ENCODE measurements at places on chromosomes 6 and 20. TPM values are rescaled to one million over a fixed set of nuclear protein-coding genes. Genes with fewer than 3 reads are reported as not detected.

GRCh38 chr6:27994616-27995015 is 37.6 kb downstream of the OR2B6 start:
- no peak for DNase-seq
- no peaks in the 10 kb centered on the region for H3K36me3 ChIP-seq
- no peak overlapping the region for H3K27ac ChIP-seq
- no peaks in the 10 kb centered on the region for H3K4me1 ChIP-seq
- peaks cover 9% of the 10 kb centered on the region for H3K27me3 ChIP-seq

- no peaks in the 10 kb centered on the region for H3K36me3 ChIP-seq
- H3K4me1 ChIP-seq: no peaks in the 10 kb centered on the region
- no peaks in the 10 kb centered on the region for H3K27me3 ChIP-seq
- no peak overlapping the region for H3K27ac ChIP-seq
Observed at GRCh38 chr20:8633366-8633765, 435.5 kb upstream of the PLCB4 start.

GRCh38 chr20:10179574-10180298 is 38.9 kb upstream of the SNAP25 start:
- no peaks in the 10 kb centered on the region for H3K4me1 ChIP-seq
- H3K27ac ChIP-seq: no peak overlapping the region
- peaks cover 1% of the 10 kb centered on the region for H3K27me3 ChIP-seq
- no peaks in the 10 kb centered on the region for H3K36me3 ChIP-seq
- DNase-seq: no peak

DNA sequence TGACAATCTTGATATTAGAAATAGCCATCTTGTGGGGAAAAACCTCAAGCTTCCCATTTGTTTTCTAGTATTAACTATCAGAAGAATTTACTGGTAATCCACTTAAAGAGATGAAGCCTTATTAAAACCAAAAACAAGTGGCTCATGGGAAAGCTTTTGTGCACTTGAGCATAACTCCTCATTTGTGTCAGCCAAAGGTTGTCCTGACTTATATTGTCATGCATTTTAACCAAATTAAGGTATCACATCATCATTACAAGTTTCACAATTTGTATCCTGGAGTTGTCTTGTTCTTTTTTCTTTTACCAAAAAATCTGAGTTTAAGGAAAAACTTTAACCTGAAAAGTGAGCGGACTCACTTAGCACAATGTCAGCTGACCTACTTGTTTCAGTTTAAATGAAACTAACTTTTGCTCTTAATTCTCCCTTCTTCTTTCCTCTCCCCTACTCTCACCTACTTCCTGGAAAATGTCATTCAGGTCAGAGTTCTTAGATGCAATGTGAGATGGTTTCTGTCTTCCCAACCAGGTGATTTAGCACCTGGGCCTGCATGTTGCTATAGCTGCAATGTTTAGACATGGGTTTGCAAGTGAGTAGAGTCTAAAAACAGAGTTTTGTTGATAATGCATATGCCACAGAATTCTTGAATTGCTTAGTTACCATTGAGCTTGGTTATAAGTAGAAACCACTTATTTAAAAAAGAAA is 82.8 kb downstream of the TNFAIP3 start:
- H3K36me3 ChIP-seq: no peaks in the 10 kb centered on the region
- no peak overlapping the region for H3K27ac ChIP-seq
- H3K4me3 ChIP-seq: no peak overlapping the region
- no peaks in the 10 kb centered on the region for H3K4me1 ChIP-seq

DNA sequence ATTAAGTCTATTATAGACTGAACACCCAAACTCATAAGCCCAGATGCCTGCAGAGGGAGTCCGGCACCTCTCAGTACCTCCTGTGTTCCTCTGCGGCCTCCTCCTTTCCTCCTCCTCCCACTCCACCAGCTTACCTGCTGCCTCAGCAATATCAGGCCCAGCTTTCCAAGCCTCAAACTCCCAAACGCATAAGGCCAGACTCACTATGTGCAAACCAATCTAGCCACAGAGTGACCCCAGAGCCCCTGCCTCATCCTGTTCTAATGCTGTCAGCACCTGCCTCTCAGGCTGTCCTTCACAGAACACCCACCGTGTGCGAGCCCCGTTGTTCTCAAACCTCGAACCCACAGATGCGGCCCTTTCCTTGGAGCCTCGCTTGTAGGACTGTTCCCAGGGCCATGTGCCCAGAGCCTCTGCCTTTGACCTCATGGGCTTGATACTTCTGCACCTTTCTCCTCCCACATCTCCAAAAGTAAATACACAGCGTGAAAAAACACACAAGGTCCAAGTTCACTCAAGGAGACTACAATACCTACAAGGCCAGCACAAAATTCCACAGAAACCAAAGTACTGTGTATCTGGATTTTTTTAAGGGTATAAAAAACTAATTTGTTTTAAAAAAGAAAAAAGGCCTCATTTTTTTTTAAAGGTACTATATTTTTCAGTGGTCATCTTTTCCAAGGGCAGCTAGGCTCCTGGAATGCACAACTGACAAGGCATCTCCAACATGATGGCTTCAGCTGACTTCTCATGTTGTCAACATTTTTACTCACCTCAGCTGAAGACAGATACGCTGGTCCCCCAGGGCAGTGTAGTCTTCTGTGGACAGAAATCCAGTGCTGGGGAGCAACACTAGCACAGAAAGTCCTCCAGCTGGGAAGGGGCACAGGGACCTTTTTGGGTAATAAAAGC is 52.3 kb downstream of the ABHD12 start:
- peaks cover 25% of the 10 kb centered on the region for H3K4me1 ChIP-seq
- H3K27me3 ChIP-seq: no peaks in the 10 kb centered on the region
- DNase-seq: no peak

DNA sequence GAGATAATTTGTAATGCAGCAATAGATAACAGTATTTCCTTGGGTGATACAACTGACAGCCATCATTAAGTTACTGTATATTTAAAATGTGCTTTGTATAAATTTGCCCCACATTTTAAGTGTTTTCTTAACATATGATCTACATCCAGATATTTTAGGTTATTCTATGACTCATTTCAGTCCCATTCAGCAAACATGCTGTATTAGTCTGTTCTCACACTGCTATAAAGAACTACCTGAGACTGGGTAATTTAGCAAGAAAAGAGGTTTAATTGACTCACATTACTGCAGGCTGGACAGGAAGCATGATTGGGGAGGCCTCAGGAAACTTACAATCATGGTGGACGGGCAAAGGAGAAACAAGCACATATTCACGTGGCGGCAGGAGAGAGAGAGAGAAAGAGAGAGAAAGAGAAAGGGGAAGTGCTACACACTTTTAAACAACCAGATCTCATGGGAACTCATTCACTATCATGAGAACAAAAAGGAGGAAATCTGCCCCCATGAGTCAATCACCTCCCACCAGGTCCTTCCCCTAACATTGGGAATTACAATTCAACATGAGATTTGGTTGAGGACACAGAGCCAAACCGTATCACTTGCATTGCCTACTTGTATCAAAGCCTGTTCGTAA is 9.6 kb upstream of the CHD6 start:
- H3K27ac ChIP-seq: no peak overlapping the region
- H3K36me3 ChIP-seq: no peaks in the 10 kb centered on the region
- H3K27me3 ChIP-seq: no peaks in the 10 kb centered on the region
- no peak overlapping the region for H3K4me3 ChIP-seq
- no peak for DNase-seq

DNA sequence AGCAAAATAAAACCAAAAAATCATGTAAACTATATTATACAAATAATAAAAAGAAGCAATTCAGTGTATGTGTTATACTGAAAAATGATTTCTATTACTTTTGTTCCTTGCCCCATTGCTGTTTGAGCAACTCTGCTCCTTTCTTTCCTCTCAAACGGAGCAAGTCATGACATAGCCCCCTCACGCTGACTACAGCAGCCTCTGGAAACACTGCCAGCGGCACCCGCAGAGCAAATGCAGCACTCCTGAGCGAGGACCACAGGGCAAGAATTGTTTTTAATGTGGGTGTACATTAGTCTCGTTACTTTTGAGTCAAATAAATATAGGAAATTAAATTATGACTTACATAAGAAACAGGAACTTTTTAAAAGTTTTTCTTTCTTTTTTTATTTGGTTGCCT is 350.1 kb upstream of the HSF2 start:
- H3K27me3 ChIP-seq: no peaks in the 10 kb centered on the region
- no peak overlapping the region for H3K4me3 ChIP-seq
- DNase-seq: no peak
- no peaks in the 10 kb centered on the region for H3K36me3 ChIP-seq
- no peaks in the 10 kb centered on the region for H3K4me1 ChIP-seq
- H3K27ac ChIP-seq: no peak overlapping the region

DNA sequence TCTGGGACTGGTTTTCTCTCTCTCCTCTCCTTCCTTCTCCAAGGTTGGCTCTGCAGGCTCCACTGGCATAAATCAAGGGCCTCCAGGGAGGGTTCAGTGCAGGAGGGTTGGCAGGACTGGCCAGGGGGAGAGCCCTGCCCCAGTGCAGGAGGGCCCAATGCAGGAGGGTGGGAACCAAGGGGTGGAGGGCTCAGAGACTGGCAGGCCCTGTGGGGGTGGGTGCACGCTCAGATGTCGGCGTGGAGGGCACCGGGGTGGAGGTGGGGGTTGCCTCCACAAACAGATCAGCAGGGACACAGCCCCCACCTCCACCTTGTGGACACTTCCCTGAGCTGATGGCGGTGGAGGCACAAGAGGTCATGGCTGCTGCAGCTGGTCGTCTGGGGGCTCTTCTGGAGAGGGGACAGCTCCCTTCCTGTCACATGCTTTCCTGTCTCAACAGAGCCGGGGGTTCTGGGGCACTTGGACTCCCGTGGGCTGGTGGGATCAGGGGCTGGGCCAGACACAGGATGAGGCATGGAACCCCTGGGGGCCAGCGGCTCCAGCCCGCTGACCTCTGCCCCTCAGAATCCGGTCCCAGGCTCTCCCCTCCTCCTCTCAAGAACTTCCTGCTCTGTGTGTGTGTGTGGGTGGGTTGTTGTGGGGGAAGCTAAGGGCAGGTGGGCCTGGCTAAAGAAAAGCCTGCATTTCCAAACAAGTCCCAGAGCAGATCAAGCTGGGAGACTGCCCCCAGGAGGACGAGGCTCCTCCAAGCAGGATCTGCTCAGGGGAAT is 2.7 kb upstream of the ABHD16B start:
- H3K27ac ChIP-seq: peak overlapping the region; percentile 63
- H3K27me3 ChIP-seq: no peaks in the 10 kb centered on the region
- DNase-seq: no peak
- peaks cover 42% of the 10 kb centered on the region for H3K4me1 ChIP-seq

DNA sequence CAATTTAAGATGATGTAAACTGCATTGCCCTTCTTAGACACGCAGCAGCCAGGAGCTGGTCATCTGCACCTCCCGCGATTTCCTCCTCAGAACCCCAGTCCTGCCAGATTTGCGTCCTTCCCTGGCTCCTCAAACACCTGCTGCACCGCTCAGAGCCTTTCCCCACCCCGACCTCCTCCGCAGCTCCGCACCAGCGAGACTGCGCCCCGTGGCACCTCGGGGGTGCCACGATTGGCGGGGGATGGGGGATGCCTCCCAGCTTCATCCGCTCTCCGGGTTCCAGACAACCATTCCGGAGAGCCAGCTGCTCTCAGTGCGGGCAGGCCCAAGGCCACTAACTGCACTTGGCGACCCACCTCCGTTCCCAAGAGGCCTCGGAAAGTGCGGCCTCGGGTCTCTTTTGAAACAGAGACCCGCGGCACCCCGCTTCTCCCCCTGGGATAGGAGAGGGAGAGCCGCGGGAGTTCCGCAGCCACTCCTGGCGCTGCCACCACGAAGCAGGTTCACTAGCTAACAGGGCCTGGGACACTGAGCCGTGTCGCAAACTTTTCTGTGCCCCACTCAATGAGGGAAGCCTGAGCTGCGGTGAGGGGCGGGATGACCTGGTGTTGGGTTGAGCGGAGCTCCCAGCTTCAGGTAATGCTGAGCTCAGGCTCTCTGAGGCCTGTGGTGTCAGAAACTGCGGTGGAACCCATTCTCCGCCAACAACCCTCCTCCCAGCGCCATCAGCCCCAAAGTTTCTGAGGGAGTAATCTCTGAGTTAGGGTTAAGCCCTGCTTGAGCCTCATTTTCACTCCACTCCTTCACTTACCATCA is 7.3 kb upstream of the TFAP2A start:
- no peak for DNase-seq
- peaks cover 51% of the 10 kb centered on the region for H3K4me1 ChIP-seq
- H3K4me3 ChIP-seq: no peak overlapping the region
- H3K27me3 ChIP-seq: no peaks in the 10 kb centered on the region

DNA sequence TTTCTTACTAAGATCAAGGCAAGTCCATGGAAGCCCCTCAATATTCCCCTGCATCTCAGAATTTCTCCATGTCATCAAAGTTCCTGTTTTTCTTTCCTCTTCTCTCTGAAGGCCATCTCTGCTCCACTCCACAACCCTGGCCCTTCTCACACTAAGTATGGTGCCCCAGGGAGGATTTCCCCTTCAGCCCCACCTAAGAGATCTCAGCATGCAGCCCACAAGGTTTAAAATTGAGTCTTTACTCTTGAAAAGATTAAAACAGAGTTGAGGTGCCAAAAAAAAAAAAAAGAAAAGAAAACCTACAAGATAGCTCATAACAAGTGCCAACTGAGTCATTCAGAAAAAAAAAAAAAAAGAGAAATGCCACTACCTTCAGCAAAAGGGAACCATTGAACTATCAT is 36.5 kb upstream of the TNFAIP3 start:
- H3K4me3 ChIP-seq: no peak overlapping the region
- no peaks in the 10 kb centered on the region for H3K4me1 ChIP-seq
- no peak for DNase-seq
- H3K27me3 ChIP-seq: peaks cover 2% of the 10 kb centered on the region
- no peaks in the 10 kb centered on the region for H3K36me3 ChIP-seq

- H3K27ac ChIP-seq: no peak overlapping the region
- no peaks in the 10 kb centered on the region for H3K36me3 ChIP-seq
- no peak overlapping the region for H3K4me3 ChIP-seq
- no peak for DNase-seq
- H3K27me3 ChIP-seq: no peaks in the 10 kb centered on the region
- H3K4me1 ChIP-seq: peaks cover 13% of the 10 kb centered on the region
Observed at GRCh38 chr6:10598084-10598960, 77.2 kb downstream of the GCNT2 start.

GRCh38 chr6:90131614-90132423 is 164.8 kb downstream of the BACH2 start:
- no peaks in the 10 kb centered on the region for H3K36me3 ChIP-seq
- H3K4me3 ChIP-seq: no peak overlapping the region
- H3K4me1 ChIP-seq: no peaks in the 10 kb centered on the region
- no peak for DNase-seq
- H3K27me3 ChIP-seq: no peaks in the 10 kb centered on the region

GRCh38 chr6:142474531-142475289 is 172.9 kb downstream of the ADGRG6 start:
- no peaks in the 10 kb centered on the region for H3K36me3 ChIP-seq
- H3K27ac ChIP-seq: no peak overlapping the region
- no peaks in the 10 kb centered on the region for H3K27me3 ChIP-seq
- H3K4me1 ChIP-seq: peaks cover 3% of the 10 kb centered on the region

DNA sequence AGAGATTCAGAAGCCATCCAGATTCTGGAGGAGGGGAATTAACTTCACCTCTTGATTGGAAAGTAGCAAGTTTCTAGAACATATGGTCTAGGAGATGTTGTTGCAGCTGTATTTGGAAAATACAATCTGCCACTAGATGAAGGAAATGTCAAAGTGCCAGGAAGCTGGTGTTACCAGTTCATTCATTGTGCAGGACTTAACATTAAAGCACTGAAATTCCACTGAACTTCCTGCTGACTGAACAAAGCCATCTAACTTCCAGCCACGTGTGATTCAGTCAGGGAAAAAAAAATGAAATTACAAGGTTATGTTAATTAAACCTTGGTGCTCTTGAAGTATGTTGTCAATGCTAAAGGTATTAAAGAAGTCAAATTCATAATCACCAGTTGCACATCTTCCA is 321.5 kb upstream of the SASH1 start:
- DNase-seq: no peak
- H3K27me3 ChIP-seq: no peaks in the 10 kb centered on the region

Gene VAPB
- 50.9 TPM for total RNA-seq

Gene SLC39A7
- 135 TPM for total RNA-seq
